WTC11 (cell line): ENCODE measurements at places on chromosomes 3 and 15.

DNA sequence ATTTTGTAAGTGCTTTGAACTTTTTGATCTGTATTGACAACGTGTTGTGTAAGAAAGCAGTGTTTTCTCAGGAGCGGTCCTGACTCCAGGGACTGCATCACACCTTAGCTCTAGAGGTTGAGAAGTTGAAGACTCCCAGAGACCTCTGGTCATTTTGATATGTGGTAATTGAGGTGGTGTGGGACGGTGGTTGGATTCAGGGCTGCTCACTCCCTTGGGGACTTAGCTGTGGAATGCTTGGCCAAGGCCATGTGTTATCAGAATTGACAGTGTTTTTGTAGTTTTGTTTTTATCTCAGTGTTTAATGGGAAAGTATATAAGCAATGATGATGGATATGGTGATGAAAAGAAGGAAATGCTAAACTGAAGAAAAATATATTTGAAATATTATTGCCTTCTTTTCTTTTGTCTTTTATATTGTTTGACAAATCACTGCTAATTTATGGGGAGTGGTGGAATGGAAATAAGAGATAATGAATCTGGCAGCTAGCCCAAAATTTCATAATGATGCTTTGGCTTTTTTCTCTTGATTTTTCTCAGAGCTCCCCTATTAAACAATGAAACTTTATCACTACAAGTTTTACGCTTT, 16.0 kb downstream of the CMSS1 start:
- DNase-seq = no peak

- DNase-seq = no peak
Measured at GRCh38 chr15:70220490-70221096, 122.9 kb upstream of the TLE3 start.

DNA sequence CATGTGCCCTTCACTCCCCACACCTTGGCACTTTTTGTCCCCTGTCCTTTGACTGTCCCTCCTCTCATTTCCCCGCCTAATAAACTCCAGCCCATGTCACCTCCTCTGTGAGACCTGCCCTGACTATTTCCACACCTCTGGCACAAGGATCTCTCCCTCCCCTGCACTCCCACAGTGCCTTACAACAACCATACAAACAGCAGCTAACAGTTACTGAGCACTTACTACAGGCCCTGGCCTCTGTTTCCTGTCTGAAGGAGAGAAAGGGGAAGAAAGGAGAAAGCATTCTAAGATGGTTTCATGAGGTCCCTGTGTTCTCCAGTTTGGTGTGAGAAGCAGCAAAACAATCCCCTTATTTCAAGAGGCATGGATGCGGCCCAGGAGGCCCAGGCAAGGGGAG, 20.0 kb upstream of the TRH start:
- no peak for DNase-seq

DNA sequence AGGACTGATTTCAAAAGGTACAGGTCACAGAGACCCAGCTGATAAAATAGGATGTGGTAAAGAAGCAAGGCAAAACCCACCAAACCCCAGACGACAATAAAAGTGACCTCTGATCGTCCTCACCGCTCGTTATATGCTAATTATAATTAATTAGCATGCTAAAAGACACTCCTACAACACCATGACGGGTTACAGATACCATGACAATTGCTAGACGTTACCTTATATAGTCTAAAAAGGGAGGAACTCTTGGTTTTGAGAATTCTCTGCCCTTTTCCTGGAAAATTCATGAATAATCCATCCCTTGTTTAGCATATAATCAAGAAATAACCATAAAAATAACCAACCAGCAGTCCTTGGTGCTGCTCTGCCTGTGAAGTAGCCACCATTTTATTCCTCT, 74.7 kb upstream of the MB21D2 start:
- no peak for DNase-seq
